ENCODE measurements at places on chromosomes 1 and 21. TPM values are rescaled to one million over a fixed set of nuclear protein-coding genes. Genes with fewer than 3 reads are reported as not detected.

OR2L8 gene
- not detected for total RNA-seq

DNA sequence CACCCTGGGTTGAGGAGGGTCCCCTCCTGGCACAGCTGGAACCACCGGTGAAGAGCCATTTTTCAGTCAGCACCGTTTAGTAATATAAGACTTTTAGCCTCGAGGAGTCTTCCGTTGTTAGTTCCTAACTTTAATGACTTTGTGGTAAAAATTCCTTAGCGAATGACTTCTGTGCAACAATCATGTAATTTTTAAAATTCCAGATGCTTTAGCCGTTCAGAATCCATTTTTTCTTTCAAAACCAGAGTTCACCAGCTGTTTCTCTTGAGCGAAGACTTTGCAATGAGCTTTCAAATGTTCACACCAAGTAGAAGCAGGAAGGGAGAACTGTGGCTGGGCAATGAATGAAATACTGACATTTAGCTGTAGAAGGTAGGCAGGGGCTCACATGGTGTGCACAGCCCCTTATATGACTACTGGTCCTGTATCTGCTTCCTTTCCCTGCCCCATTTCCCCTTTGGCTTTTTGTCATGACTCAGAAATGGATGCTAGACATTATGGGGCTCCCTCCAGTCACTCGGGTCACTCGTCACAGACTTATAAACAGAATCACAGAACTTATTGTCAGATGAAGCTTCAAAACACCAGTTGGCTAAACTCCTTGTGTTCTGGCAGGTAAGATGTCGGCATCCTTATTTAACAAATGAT is 4.1 kb downstream of the DISC1 start:
- no peak overlapping the region for H3K27ac ChIP-seq
- DNase-seq: no peak
- H3K4me3 ChIP-seq: no peak overlapping the region
- H3K27me3 ChIP-seq: peaks cover 4% of the 10 kb centered on the region

DNA sequence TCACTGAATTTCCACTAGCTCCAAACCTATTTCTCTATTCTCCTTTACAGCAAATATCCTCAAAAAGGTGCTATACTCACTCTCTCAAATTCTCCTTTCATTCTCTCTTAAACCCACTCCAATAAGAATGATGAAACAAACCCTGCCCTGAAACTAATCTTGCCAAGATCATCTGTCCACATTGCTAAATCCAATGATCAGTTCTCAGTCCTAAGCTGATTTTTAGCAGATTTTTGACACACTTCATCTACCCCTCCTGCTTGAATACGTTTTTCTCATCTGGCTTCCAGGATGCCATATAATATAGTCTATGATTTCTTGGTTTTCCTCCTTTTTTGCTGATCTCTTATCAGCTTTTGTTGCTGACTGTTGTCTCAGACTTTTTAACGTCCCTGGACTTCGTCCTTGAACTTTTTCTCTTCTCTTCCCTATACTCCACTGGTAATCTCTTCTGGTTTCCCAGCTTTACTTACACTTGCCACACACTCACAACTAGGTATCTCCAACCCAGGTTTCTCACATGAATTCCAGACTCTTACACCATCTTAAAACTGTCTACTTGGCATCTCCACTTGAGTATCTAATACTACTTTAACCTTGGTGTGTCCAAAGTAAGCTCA is 35.3 kb downstream of the RERE start:
- no peak overlapping the region for H3K27ac ChIP-seq
- H3K36me3 ChIP-seq: no peaks in the 10 kb centered on the region
- no peaks in the 10 kb centered on the region for H3K4me1 ChIP-seq
- no peaks in the 10 kb centered on the region for H3K27me3 ChIP-seq

DNA sequence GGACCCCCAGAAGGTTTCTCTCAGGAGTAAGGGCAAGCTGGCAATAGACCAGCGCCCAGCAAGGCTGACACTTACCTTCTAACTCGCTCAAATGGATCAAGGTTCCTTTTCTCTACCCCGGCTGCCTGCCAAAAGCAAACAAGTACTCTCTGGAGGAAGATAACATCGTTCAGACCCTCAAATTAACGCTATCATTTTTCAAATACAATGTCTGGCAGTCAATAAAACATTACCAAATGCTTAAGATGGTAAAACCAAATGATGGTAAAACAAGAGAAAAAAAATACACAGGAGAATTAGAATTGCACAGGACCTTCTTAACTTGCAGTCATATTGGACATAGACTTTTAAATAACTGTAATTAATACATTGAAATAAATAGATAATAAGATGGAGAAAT is 148.1 kb downstream of the SPATA46 start:
- H3K27ac ChIP-seq: peak overlapping the region; percentile 80
- no peak overlapping the region for H3K4me3 ChIP-seq
- no peaks in the 10 kb centered on the region for H3K27me3 ChIP-seq
- DNase-seq: no peak
- H3K36me3 ChIP-seq: no peaks in the 10 kb centered on the region

GRCh38 chr1:72567521-72567920 is 285.2 kb upstream of the NEGR1 start:
- H3K4me3 ChIP-seq: no peak overlapping the region
- no peak overlapping the region for H3K27ac ChIP-seq
- no peak for DNase-seq
- H3K4me1 ChIP-seq: no peaks in the 10 kb centered on the region
- H3K36me3 ChIP-seq: no peaks in the 10 kb centered on the region
- H3K27me3 ChIP-seq: no peaks in the 10 kb centered on the region

- H3K36me3 ChIP-seq: no peaks in the 10 kb centered on the region
- H3K27ac ChIP-seq: no peak overlapping the region
- peaks cover 10% of the 10 kb centered on the region for H3K27me3 ChIP-seq
- peaks cover 2% of the 10 kb centered on the region for H3K4me1 ChIP-seq
- no peak for DNase-seq
Observed at GRCh38 chr1:107964336-107965109, 457 bp downstream of the VAV3 start.

All from Panc1 (cell line).